ENCODE measurements at places on chromosomes 16 and 17.
A peak's percentile ranks its signal among the peaks of the same experiment; 100 is the strongest.

DNA sequence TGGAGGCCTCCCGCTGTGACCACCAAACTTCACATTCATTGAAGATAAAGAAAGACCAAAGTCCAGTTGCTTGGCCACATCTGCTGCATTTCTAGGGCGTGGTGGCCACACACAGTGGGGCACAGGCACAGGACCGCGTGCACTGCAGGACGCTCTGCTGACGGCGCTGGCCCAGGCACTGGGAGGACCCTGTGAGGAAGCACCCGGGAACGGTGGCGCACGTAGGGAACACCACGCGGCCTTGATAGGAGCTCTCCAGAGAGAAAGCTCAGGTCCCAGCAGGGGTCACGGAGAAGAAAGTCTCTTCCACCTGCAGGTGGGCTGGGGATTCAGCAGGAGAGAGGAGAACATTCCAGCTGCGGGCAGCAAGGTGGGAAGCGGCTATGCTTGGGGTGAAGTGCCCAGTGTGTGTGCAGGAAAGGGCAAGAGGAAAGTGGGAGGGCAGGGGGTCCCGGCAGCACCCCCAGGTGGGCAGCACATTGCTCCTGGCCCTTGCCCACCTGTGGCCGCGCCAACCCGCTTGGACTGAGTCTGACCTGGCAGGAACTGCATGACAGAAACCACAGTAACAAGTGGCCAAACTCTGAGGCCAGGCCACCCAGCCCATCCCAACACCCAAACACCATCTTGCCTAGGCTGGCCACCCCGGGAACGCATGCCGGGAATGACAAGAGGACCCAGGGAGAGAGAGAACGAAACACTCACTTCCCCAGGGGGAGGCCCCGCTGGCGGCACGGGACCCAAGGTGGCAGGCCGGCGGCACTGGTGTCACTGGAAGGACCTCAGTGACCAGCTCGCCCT lies 32.8 kb downstream of the TBC1D16 start:
- DNase-seq: no peak

DNA sequence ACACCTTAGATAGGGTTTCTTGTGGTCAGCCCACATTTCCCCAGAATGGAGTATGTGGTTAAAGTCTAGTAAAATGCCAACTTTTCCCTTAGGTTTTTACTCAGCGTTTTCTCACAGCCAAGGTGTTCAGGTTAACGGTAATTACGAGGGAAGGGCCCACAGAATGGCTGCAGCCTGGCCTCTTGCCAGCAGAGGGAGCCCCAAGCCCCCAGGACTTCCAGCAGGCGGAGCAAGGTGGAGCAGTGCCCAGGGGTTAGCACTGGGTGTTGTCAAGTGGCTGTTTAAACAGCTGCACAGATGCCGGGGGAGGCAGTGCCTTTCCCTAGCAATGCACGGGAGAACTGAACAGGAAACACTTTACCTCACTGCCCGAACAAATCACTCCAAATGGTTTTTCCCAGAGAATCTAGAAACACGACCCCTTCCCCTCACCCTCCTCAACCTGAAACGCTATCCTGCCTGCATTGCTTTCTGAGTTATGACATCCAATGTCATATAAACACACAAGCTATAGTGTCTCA lies 6.6 kb downstream of the PHB1 start:
- peak; percentile 37 for DNase-seq

DNA sequence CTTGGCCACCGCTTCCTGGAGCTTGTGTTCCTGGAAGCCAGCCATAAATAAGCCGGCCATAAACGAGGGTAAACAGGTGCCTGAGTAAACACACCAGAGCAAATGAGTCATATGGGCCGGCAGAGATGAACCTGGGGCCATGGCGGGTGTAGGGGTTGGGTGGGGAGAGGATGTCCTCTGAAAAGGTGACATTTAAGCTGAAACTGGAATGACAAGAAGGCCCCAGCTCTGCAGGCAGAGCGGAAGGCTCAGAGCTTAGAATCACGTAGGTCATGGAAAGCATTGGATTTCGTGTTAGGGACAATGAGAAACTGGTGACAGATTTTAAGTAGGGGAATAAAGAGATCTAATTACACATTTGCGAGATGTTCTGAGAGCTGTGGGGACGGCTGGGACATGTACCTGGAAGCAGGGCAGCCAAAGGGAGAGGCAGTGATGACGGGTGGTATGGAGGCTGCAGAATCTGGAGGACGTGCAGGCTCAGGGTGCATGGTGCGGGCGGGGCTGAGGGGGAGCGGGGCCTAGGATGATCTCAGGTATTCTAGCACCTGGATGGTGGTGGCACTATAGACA lies 8.1 kb upstream of the DNASE1 start:
- DNase-seq: no peak

- peak; percentile 76 for DNase-seq
Measured at GRCh38 chr16:83068686-83069085, 441.9 kb downstream of the CDH13 start.
